Glutamatergic neuron (in vitro differentiated cells): ENCODE measurements at places on chromosomes 3 and 15. TPM values are rescaled to one million over a fixed set of nuclear protein-coding genes. Genes with fewer than 3 reads are reported as not detected.

DNA sequence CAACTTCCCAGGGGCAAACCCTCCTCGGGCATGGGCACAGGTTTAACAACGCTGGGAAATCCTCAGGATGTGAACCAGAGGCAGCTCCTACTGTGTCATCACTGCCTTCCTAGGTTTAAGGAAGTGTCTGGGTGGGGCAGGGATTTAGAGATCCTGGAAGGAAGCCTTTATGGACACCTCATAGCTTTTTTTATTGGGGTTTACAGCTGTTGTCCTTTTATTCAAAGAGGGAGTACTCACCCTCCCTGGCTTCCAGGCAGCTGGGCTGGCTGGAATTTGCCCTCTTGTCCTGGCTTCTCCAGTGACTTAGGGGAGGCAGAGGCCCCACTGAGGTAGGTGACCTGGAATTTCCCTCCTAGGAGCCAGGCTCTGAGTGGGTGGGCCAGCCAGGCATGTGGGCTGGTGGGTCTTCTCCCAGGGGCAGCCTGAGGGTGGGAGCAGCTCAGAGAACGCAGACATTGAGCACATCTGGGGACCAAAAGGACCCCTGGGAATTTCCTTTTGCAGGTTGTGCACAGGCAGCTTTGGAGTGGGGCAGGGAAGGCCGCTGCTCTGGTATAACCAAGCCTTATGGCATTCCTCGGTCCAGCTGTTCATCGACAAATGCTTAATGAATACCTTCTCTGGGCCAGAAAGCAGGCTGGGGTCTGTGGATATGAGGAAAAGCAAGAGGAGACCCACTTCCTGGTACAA, 13.5 kb upstream of the FAM3D start:
- H3K4me3 ChIP-seq = no peak overlapping the region
- no peaks in the 10 kb centered on the region for H3K4me1 ChIP-seq
- H3K27me3 ChIP-seq = no peaks in the 10 kb centered on the region
- DNase-seq = no peak

- H3K4me3 ChIP-seq = no peak overlapping the region
- H3K27me3 ChIP-seq = no peaks in the 10 kb centered on the region
- no peaks in the 10 kb centered on the region for H3K36me3 ChIP-seq
- no peak overlapping the region for H3K27ac ChIP-seq
Measured at GRCh38 chr3:47949979-47950378, 66.2 kb downstream of the MAP4 start.

OSBPL10 gene
- total RNA-seq = 3.8 TPM

DNA sequence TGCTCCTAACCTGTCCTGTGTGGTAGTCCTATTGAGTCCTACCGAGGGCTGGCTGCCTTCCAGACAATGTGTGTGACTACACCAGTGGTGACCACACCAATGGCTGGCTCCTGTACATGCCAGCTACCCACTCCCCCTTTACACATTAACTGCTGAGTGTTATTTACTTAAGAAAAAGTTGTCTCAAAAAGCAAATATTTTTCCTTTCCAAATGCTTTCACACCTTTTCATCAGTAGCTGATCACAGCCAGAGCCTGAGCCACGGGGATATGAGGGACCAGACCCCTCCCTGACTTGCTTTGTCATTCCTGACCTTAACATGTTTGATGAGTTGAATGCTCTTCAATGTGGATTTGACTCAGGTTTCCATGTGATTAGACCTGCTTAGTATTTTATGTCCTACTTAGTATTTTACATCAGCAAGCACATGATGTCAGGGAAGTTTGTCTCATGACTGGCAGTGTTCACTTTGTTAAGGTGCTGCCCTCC, 29.6 kb upstream of the GREM1 start:
- H3K4me1 ChIP-seq = no peaks in the 10 kb centered on the region
- no peak overlapping the region for H3K27ac ChIP-seq
- H3K36me3 ChIP-seq = peaks cover 7% of the 10 kb centered on the region
- no peak overlapping the region for H3K4me3 ChIP-seq

DNA sequence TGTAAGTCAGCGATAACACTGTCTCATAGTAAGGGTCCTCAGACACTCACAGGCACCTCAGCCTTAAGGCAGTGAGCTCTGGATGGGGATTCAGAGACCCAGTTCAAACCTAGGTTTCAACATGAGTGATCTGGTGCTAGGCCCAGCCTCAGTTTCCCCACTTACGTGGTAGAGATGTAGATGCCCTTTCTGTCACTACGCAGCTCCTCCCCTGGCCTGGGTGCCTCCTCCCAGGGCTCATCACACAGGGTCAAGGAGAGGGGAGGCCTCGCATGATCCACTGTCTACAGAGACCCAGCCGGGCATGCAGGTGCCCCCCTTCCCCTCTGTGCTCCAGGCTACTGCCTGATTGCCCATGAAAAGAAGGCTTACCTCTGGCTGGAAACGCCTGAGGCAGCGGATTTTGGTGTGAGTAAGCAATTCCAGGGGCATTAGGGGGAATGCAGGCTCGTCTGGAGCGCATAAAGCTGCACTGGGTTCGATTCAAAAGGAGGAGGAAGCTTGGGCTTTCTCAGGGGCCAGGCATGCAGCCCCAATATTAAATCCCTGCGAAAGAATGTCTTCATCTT, 69.8 kb upstream of the ANKRD34C start:
- H3K27ac ChIP-seq = no peak overlapping the region
- peaks cover 11% of the 10 kb centered on the region for H3K4me1 ChIP-seq
- H3K4me3 ChIP-seq = no peak overlapping the region
- H3K27me3 ChIP-seq = no peaks in the 10 kb centered on the region
- no peak for DNase-seq

- DNase-seq = no peak
- no peak overlapping the region for H3K4me3 ChIP-seq
- no peak overlapping the region for H3K27ac ChIP-seq
- peaks cover 4% of the 10 kb centered on the region for H3K27me3 ChIP-seq
Measured at GRCh38 chr3:124026516-124026915, 34.6 kb upstream of the ROPN1 start.

DNA sequence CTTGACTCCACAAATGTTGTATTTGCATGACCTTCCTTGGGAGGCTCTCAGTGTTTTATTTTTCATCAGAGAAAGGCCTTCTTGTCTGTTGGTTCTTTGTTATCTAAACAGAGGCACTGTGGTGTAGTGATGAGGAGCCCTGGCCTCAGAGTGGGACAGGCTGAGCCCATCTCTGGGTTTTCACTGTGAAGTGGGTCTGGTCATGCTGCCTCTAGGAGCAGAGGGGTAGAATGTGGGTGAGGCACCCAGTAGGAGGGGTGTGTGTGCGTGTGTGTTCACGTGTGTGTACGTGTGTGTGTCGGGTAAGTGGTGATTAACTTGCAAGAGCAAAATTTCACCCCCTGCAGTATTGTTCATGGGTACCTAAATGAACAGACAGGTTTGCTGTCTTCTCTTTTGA, 14.4 kb downstream of the KLF13 start:
- no peaks in the 10 kb centered on the region for H3K36me3 ChIP-seq
- H3K27me3 ChIP-seq = peaks cover 8% of the 10 kb centered on the region
- peaks cover 57% of the 10 kb centered on the region for H3K4me1 ChIP-seq
- DNase-seq = no peak
- peak overlapping the region; percentile 71 for H3K27ac ChIP-seq

- H3K27ac ChIP-seq = peak overlapping the region; percentile 88
- peaks cover 28% of the 10 kb centered on the region for H3K4me1 ChIP-seq
- no peaks in the 10 kb centered on the region for H3K36me3 ChIP-seq
- DNase-seq = no peak
- H3K4me3 ChIP-seq = no peak overlapping the region
Measured at GRCh38 chr15:72838311-72838731, 54.8 kb upstream of the ADPGK start.

DNA sequence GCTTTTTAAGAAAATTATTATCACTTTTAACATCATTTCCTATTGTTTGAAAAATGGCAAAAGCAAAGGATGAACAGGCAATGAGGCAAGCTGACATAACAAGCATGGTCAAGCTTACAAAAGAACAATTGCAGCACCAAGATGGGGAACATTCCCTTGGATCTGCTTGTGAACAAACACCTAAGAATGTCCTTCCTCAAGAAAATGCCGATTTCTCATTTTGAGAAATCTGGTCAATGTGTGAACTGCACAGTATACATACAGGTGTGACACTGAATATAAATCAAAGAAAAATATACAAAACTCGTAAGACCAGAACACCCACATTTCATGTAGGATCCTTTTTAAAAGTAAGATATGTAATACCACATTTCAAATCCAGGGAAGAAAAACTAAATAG, 58.9 kb downstream of the LRRFIP2 start:
- no peak overlapping the region for H3K4me3 ChIP-seq
- no peaks in the 10 kb centered on the region for H3K27me3 ChIP-seq
- no peak for DNase-seq
- no peaks in the 10 kb centered on the region for H3K36me3 ChIP-seq
- no peak overlapping the region for H3K27ac ChIP-seq
- no peaks in the 10 kb centered on the region for H3K4me1 ChIP-seq

DNA sequence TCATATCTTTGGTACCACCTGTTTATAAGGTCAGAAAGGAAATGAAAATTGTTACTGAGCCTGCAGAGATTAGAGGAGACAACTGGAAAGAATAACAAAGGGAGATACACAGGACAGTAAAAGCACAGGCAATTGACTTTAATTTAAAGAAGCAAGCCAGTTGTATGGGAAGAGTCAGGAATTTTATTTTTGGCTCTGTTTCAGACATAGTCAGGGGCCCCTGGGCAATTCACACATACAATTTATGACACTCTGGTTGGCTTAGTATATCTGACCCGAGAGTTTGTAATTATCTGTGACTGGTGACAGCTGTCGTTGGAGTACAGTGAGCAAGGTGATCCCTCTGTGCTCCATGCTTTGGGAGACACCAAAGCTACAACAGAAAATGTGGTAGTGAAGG, 591.9 kb upstream of the NECTIN3 start:
- no peak overlapping the region for H3K4me3 ChIP-seq
- no peaks in the 10 kb centered on the region for H3K36me3 ChIP-seq
- H3K27ac ChIP-seq = no peak overlapping the region
- no peak for DNase-seq

LPCAT4 gene
- total RNA-seq = 107 TPM

ZMYND10 gene
- 1.3 TPM for total RNA-seq

- peaks cover 2% of the 10 kb centered on the region for H3K27me3 ChIP-seq
- no peak overlapping the region for H3K4me3 ChIP-seq
- no peak for DNase-seq
- no peaks in the 10 kb centered on the region for H3K36me3 ChIP-seq
- no peak overlapping the region for H3K27ac ChIP-seq
- peaks cover 17% of the 10 kb centered on the region for H3K4me1 ChIP-seq
Measured at GRCh38 chr3:101828691-101829436, 20.4 kb upstream of the NFKBIZ start.

- no peak overlapping the region for H3K4me3 ChIP-seq
- H3K27me3 ChIP-seq = peaks cover 2% of the 10 kb centered on the region
- H3K36me3 ChIP-seq = no peaks in the 10 kb centered on the region
- H3K4me1 ChIP-seq = peaks cover 11% of the 10 kb centered on the region
- no peak for DNase-seq
- H3K27ac ChIP-seq = no peak overlapping the region
Measured at GRCh38 chr15:68465861-68466560, 34.0 kb upstream of the ITGA11 start.

LIPC gene
- total RNA-seq = not detected

DNA sequence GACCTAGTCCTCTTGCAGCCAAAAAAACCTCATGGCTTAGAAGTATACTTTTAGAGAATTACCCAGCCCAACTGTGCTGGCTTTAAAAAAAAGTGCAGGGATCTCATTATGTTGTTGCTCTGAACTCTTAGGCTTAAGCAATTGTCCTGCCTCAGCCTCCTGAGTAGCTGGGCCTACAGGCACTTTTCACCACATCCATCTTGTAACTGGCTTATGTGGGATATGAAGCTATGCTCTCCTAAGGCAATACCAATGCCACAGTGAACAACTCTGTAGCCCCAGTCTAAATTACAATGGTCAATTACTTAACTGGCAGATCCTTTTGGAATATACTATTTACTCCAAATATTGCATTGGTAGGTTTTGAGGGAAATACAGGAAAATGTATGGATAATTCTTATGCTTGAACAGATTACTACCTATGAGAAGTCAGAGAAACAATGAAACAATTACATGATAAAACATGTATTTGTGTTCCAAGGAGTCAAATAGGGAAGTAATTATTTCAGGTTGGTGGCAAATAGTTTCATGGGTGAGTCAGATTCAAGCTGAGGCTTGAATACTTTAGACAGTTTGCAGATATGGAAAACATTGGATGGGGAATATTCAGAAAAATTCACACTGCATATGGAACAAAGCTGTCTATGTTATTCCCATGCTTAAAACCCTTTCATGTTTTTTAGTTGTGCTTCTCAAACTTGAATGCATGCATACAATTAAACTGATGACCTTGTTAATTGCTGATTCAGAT, 34.6 kb upstream of the GPR149 start:
- no peak overlapping the region for H3K27ac ChIP-seq
- no peaks in the 10 kb centered on the region for H3K27me3 ChIP-seq
- H3K4me1 ChIP-seq = peaks cover 2% of the 10 kb centered on the region
- DNase-seq = no peak

- H3K27ac ChIP-seq = no peak overlapping the region
- no peak for DNase-seq
- no peak overlapping the region for H3K4me3 ChIP-seq
Measured at GRCh38 chr3:30471066-30471465, 135.3 kb upstream of the TGFBR2 start.

FBLN2 gene
- 2.1 TPM for total RNA-seq

DNA sequence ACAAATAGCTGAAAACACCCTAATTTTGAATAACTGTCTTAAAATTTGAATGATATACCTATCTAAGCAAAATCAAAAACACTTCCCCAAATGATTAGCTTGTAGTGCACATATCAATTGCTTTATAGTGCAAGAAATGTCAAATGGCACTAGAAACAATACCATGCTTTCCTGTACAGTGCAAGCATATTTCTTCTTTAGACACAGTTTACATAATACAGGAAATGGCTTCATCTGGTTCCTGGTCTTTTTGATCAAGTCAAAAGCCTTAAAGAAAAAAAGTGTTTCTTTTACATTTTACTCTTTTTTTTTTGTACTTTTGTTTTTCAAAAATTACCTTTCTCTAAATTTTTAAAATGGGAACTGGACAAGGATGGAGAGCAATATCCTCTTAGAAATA, 352.1 kb downstream of the MECOM start:
- no peak for DNase-seq
- H3K4me1 ChIP-seq = no peaks in the 10 kb centered on the region
- no peak overlapping the region for H3K4me3 ChIP-seq
- no peaks in the 10 kb centered on the region for H3K36me3 ChIP-seq
- H3K27me3 ChIP-seq = no peaks in the 10 kb centered on the region
- no peak overlapping the region for H3K27ac ChIP-seq

- H3K36me3 ChIP-seq = no peaks in the 10 kb centered on the region
- H3K4me1 ChIP-seq = peaks cover 18% of the 10 kb centered on the region
- H3K4me3 ChIP-seq = no peak overlapping the region
- no peak for DNase-seq
- H3K27ac ChIP-seq = no peak overlapping the region
Measured at GRCh38 chr3:134432236-134432635, 53.5 kb downstream of the ANAPC13 start.

THRB gene
- 0.56 TPM for total RNA-seq

CPLX3 gene
- total RNA-seq = 0.32 TPM

DNA sequence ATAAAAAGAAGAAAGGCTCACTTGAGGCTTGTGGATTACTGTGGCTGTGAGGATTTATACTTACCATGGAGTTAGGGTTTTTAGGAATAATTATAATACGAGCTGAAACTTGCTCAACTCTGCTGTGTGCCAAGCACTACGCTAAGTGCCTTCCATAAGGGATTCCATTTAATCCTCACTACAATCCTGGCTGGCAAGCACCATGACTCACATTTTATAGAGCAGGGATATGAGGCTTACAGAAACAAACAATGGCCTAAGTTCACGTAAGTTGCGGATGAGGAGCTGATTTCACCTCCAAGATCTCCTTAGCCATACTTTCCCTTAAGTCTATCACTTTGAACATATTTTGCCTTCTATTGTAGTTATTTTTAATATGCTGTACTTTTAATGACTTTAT, 43.9 kb upstream of the ARL8B start:
- H3K27me3 ChIP-seq = no peaks in the 10 kb centered on the region
- no peak overlapping the region for H3K27ac ChIP-seq
- H3K4me1 ChIP-seq = no peaks in the 10 kb centered on the region
